Ecto neural progenitor cell (in vitro differentiated cells): ENCODE measurements at places on chromosomes 5 and 9.

DNA sequence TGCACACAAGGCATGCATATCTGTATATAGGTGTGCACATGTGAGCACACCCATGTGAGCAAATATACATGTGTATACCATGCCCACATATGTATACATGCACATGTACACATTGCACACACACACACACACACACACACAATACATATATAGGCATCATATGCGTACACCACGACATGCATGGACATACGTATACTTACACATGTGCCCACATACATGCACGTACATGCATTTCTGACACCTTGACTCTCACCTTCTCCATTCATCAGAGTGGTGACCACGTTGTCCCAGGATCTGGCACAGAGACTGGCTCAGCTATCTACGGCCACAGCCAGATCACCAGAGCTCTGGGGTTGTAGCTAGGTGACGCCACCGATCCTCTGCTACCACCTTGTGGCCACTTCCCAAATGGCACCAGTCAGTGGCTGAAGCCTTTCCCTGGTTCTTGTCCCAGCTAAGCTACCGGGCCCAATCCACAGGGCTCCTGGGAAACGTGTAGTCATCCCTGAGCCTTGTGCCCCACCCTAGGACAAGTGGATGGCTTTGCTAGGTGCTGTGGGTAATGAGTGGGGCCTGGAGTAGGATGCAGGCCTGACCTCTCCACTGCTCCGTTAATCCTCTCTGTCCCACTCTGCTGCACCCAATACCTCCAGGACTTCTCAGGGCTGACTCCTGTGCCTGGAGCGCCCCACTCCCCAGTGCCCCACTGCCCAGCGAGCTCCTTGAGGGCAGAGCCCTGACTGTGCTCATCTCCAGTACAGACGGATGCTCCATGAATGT is 194.4 kb downstream of the RGS3 start:
- peak; percentile 90 for DNase-seq

DNA sequence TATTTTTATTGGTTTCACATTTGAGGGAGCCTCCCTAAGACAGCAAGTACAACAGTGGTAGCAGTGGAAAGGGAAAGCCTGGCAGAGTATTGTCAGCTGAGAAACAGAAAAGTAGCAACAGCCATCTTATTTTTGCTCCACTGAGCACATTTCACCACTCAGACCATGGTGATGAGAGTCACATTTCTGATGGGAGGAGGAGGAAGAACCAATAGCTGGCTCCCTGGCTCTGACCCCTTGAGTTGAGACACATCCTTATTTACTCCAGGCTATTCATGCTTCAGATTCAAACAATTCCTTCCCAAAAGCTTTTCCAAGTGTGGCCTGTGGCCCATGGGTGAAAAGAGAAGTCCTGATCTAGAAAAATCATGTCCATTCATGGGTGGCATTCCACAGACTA is 236.3 kb downstream of the ARHGAP26 start:
- no peak for DNase-seq

GRCh38 chr9:71764463-71764862 is 3.9 kb downstream of the CEMIP2 start:
- no peak for DNase-seq

DNA sequence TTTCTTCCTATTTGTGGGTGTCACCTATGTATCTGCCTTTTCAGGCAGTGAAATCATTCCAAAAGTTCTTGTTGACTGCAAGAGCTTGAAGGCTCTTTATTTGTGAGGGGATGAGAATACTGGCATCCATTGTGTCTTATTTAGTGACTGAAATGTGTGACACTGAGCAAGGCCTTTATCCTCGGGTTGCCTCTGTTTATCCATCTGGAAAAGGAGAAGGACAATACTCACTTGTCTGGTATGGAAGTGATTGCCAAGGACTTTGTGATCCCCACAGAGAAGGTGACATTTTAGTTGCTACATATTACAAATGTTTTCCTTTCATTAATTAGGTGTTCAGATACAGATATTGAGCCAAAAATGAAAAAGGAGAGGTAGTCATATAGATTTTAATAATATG is 80.2 kb downstream of the ARRDC3 start:
- no peak for DNase-seq

DNA sequence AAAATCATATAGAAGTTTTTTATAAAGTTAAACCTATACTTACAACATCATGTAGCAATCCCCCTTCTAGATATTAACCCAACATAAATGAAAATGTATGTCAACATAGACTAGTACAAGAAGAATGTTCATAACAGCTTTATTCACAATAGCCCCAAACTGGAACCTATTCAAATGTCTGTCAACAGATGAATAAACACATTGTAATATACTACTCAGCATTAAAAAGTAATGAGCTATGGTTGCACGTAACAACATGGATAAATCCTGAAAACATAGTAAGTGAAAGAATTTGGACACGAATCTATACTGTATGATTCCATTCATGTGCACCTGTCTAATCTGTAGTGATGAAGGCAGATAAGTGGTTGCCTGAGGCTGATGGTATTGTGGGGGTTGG is 73.9 kb downstream of the CSNK1G3 start:
- DNase-seq, result no peak

GRCh38 chr5:125583321-125584139 is 837.1 kb upstream of the ZNF608 start:
- DNase-seq, result no peak

DNA sequence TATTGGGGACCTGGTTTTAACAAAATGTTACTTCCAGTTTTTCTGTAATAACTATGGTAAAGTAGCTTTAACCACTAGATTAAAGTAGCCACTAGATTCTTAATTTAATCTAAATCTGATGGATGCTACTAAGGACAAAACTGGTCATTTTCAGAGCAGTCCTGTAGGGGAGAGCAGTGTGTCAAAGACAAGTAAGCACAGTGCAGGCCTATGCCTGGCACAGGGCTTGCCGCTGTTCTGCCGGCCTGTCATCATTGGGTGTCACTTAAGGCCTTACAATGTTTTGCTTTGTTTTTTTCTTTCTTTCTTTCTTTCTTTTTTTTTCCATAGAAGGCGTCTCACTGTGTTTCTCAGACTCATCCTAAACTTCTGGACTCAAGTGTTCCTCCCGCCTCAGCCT is 53.0 kb upstream of the NXNL2 start:
- no peak for DNase-seq

GRCh38 chr5:57276353-57276752 is 102.5 kb downstream of the GPBP1 start:
- DNase-seq, result no peak

GRCh38 chr5:159311063-159311462 is 19.2 kb downstream of the IL12B start:
- no peak for DNase-seq

DNA sequence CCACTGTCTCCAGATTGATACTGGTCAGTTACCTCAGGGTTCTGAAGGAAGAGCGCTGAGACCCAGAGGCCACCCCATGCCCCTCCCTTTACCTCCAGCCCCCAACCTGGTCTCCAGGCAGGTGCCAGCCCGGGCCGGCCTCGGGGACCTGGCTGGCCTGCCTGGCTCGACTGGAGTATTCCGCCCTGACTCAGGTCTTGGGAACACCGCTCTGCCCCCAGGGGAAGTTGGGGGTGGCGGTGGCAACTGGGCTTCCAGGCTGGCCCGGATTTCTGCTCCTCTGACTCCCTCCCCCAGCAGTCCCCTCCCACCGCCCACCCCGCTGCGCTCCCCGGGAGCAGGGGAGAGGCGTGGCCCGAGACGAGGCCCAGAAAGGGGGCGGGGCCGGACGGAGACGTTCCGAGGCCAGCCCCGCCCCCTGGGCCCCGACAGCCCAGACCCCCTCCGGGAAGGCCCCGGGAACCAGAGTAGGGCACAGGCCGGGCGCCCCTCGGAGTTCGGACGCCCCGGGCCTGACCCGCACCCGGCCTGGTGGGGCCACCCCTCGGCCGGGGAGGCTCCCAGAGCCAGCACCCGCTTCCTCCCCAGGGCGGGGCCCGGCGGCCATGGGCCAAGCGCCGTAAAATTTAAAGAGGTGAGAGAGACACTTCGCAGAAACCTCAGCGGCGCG is 82.5 kb upstream of the ZBTB43 start:
- DNase-seq, result peak; percentile 84

DNA sequence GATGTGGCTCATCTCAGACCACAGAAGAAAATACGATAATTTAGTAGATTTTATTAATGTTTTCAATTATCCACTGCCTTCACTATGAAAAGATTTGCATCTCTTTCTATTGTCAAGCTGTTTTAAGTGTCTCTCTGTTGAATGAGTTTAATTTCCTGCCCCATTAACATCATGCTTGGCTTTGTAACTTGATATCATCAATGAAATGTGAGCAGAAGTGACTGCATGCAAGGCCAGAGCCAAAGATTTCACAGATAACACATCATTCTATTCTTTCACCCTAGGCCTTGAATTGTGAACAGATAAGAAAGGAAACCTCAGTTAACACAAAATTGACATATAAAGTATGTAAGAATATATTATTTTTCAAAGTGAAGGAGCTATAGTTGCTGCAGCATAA is 986.4 kb upstream of the CDH18 start:
- DNase-seq, result no peak

DNA sequence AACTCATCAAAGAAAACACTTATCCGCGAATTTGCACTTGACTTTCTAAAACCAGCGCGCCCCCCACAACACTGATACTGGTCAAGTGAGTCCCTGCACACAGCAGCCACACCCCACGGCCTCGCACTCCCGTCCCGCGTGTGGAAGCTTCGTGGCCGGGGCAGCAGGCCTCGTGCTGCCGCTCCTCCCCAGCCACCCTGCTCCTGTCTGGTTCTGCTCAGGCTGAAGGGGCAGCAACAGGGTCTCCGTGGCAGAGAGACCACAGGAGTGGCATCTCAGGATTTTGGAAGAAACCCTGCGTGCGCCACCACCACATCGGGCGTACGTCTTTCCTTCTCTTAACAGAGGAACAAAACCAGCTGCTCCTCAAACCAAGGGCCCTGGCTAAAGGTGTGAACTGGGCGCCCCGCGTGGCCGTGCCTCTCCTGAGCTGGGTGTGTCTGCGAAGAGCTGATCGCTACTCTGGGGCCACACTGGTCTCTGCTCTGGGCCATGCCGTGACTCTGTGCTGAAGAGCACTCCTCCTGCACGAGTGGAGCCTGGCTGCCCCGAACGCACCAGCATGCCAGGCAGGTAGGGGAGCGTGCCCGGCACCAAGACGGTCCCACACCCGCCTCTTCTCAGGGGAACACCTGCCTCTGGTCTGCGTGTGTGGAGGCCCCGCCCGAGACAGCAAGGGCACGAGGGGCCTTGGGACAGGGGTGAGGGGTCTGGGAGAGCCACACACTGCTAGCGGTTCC is 17.4 kb upstream of the LHX3 start:
- no peak for DNase-seq

DNA sequence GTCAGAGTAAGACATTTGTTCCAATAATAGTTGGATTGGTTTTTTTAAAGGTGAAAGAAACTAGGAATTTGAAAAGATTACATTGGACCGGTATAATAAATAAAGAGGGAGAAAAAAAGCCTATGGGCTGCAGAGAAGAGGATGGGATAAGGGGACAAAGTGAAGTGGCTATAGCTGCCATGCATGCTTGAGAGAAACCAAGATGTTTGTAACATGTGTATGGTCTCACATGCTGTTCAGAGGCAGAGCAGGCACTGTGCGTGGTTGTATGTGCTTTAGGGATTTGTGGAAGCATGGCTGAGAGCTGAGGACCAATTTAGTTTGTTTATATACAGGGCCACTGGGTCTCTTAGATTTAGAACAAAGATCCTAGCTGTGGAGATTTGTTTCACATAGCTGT is 32.7 kb downstream of the LNPEP start:
- no peak for DNase-seq

- DNase-seq, result no peak
Measured at GRCh38 chr9:13860019-13860418, 453.9 kb downstream of the NFIB start.

DNA sequence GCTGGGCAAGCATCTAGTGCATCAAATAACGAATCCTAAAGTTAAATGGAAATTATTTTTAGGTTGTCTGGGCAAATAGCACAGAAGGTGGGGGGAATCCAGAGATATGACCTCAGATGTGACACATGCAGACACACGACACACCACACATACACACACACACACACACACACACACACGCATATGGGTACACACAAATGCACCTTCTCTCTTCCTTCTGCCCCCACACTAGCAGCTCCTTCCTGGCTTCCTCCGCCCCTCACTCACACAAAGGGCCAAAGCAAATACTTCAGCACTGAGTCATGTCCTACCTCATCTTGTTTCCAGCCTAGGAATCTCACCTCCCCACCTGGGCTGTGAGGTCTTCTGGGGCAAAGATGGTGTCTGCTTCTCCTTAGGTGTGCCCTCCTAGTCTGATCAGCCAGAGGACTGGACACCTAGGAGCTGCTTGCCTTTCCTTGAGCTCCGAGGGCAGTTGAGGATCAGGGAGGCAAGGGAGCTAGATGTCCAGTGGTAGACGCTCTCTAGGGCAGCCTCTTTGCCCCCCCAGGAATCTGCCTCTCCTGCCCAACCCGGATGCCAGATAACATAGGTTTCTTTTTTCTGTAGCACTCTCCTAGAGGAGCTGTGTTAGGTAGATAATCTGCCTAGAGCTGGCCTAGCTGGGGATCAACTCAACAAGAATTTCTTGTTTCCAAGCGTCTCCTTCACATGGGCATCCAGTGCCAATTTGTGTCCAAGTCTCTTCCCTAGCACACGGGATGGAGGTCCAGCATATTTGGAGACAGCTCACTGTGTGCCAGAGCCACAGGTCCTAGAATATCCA is 14.3 kb upstream of the JADE2 start:
- DNase-seq, result no peak

GRCh38 chr5:53253421-53253871 is 143.9 kb upstream of the MOCS2 start:
- no peak for DNase-seq

- DNase-seq, result no peak
Measured at GRCh38 chr5:132473668-132474067, 16.9 kb downstream of the IRF1 start.

GRCh38 chr9:19018201-19018600 is 14.8 kb downstream of the SAXO1 start:
- DNase-seq, result no peak

GRCh38 chr5:443239-444151 is 519 bp downstream of the EXOC3 start:
- no peak for DNase-seq

DNA sequence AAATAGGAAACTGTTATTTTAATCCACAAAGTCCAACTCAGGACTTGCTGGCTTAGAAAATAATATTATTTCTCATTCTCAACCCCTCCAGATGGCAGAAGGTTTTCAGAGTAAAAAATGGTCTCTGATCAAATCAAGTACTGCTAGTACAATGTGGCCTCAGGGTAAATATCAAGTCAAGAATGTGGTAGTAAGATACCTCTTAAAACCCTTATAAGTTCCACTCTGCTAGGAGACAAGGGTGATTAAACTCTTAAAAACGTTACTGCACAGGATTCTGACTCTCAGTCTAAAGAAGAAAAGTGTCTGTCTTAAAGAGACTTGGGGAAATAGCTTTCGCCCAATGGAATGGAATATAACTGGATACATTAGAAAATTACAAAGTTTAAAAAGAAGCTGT is 120.8 kb upstream of the PDE4D start:
- no peak for DNase-seq

- DNase-seq, result no peak
Measured at GRCh38 chr5:89729623-89730301, 679.8 kb downstream of the CETN3 start.

- DNase-seq, result peak; percentile 86
Measured at GRCh38 chr9:113541019-113541900, 77.7 kb downstream of the RGS3 start.

- no peak for DNase-seq
Measured at GRCh38 chr9:101931756-101932155, 193.3 kb upstream of the GRIN3A start.
